MCF 10A (cell line): ENCODE measurements at places on chromosomes 2 and 18.

DNA sequence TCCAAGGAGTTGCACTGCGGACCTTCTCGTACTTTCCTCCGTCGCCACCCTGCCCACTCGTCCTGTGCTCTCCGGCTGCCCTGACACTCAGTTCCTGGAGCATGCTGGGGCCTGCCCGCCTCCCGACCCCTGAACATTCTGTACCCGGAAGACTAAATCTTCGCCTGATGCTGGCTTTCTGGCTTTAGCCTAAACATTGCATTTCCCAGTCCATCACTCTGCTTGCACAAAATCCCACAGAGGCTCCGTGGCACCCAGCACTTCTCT lies 550 bp upstream of the SFXN5 start:
- H3K27me3 ChIP-seq = no peaks in the 10 kb centered on the region
- H3K4me3 ChIP-seq = peak overlapping the region; percentile 88
- H3K36me3 ChIP-seq = peaks cover 32% of the 10 kb centered on the region
- peak overlapping the region; percentile 88 for H3K27ac ChIP-seq

- no peak overlapping the region for H3K4me3 ChIP-seq
- H3K27ac ChIP-seq = peak overlapping the region; percentile 39
- no peaks in the 10 kb centered on the region for H3K4me1 ChIP-seq
- DNase-seq = no peak
Measured at GRCh38 chr2:173221132-173221695, 133.5 kb upstream of the CDCA7 start.

- H3K27ac ChIP-seq = no peak overlapping the region
- no peak overlapping the region for H3K4me3 ChIP-seq
- H3K36me3 ChIP-seq = no peaks in the 10 kb centered on the region
- no peak for DNase-seq
- no peaks in the 10 kb centered on the region for H3K4me1 ChIP-seq
Measured at GRCh38 chr2:144170179-144170578, 349.7 kb downstream of the ZEB2 start.

DNA sequence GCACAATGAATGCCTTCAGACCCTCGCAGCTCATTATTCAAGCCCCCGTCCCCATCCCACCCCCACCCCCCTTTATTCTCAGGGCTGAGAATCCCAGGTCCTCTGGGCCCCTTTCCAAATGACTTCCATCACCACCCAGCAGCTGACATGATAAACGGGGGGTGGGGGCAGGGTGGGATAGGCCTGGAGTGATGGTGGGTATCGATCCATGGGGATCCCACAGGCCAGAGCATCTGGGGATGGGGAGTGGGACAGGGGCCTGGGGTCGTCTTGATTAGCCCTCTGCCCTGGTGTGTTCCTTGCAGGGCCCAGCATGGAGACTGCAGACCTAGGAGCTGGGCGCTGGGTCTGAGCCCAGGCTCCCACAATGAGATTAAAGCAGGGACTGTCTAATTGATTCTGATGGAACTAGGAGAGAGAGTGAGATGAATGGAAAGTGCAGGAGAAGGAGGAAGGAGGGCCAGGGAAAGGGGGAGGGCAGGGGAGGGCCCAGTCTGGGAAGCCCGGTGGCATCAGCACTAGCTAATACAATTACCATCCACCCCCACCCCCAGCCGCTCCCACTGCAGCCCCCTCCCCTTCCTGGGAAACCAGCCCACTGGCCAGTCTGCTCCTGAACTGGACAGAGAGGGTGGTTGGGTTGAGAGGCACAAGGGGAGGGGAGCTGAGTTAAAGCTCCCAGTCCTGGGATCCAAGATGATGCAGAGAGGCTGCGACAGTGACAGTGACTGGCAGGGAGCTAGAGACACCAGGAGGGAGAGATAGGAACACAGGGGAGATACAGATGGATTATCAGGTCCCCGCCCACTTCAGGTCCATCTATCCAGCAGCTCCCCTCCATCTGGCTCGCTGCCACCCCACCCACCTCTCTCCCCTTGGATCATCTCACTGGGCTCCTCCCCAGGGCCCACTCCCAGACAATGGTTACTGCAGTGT lies 13.1 kb upstream of the TNS1 start:
- no peaks in the 10 kb centered on the region for H3K36me3 ChIP-seq
- H3K4me3 ChIP-seq = no peak overlapping the region
- no peak overlapping the region for H3K27ac ChIP-seq
- H3K4me1 ChIP-seq = peaks cover 5% of the 10 kb centered on the region
- H3K27me3 ChIP-seq = peaks cover 20% of the 10 kb centered on the region
- DNase-seq = no peak

DNA sequence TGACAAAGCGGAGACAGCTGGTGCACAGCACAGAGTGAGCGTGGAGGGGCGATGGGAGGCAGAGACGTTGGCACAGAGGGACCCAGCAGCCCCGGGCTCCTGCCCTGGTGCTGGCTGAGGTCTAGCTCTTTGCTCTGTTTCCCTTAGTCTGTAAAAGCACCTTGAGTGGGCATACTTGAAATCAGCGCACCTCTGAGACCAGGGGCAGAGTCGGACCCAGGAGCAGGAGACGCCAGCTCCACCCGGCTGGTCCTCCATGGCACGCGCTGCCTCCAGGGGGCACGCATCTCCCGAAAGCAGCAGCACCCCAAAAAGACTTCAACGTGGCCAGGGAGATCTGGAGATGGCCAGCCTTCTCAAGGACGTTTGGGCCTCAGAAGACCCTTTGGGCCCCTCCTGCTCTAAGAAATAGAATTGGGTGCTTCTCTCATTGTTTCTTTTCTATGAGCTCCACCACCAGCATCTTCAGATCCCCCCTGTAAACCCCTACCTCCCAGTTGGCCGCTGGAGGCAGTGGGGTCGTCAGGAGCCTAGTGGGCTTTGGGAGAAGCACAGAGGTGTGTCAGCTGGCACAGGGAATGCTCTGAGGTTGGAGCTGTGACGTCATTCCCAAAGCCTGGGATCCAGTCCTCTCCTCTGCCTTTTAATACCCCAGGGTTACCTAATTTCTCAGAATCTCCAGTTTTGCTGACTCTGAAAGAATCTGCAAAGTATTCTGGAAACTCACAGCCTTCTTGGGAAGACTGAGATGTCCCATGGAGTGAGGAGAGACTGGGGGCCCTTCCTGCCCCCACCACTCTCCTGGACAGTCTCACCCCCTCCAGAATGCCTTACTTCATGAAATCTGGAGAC lies 58.9 kb downstream of the CIB4 start:
- no peak overlapping the region for H3K27ac ChIP-seq
- H3K36me3 ChIP-seq = no peaks in the 10 kb centered on the region
- H3K4me1 ChIP-seq = no peaks in the 10 kb centered on the region
- no peak for DNase-seq
- peaks cover 68% of the 10 kb centered on the region for H3K27me3 ChIP-seq
- H3K4me3 ChIP-seq = no peak overlapping the region

DNA sequence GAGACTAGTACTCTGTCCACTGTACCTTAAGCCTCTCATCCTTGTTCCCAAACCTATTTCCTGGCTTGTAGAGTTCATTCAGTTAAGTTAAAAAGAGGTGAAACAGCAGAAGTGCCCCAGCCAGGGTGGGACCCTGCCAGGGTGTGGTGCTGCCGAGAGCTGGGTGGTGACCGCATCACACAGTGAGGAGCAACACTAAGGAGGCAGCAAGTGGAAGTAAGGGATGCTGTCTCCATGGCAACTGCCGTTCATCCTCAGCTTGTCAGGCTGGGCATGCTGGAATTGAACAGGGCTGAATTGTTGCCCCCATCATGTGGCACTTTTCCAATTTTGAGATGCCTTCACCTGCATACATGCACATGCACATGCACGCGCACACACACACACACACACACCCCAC lies 77.0 kb downstream of the VSNL1 start:
- no peaks in the 10 kb centered on the region for H3K27me3 ChIP-seq
- no peak overlapping the region for H3K27ac ChIP-seq
- H3K36me3 ChIP-seq = no peaks in the 10 kb centered on the region

GRCh38 chr18:11411048-11411447 lies 198.3 kb upstream of the SLC35G4 start:
- H3K4me1 ChIP-seq = no peaks in the 10 kb centered on the region
- no peak overlapping the region for H3K27ac ChIP-seq
- no peaks in the 10 kb centered on the region for H3K36me3 ChIP-seq
- H3K27me3 ChIP-seq = no peaks in the 10 kb centered on the region
- no peak overlapping the region for H3K4me3 ChIP-seq

GRCh38 chr2:38945911-38946310 lies 56.2 kb downstream of the ARHGEF33 start:
- no peaks in the 10 kb centered on the region for H3K27me3 ChIP-seq
- peaks cover 8% of the 10 kb centered on the region for H3K4me1 ChIP-seq
- no peaks in the 10 kb centered on the region for H3K36me3 ChIP-seq
- no peak for DNase-seq
- H3K27ac ChIP-seq = no peak overlapping the region
